ENCODE measurements at places on chromosomes 11 and 22. TPM values are rescaled to one million over a fixed set of nuclear protein-coding genes. Genes with fewer than 3 reads are reported as not detected.

CYTH4 gene
- not detected for total RNA-seq

SLC15A3 gene
- total RNA-seq = 6.3 TPM

RPS13 gene
- total RNA-seq = 3,135 TPM

ALX4 gene
- under 0.01 TPM for total RNA-seq

SLCO2B1 gene
- not detected for total RNA-seq

NTM gene
- total RNA-seq = 1.5 TPM

PATE1 gene
- total RNA-seq = not detected

OR4D6 gene
- total RNA-seq = not detected

NELL1 gene
- not detected for total RNA-seq

RAG2 gene
- not detected for total RNA-seq

NCAM1 gene
- 17.3 TPM for total RNA-seq

SYT12 gene
- 1.5 TPM for total RNA-seq

OR52I2 gene
- total RNA-seq = not detected

KCNJ1 gene
- total RNA-seq = not detected

NEFH gene
- 0.85 TPM for total RNA-seq

AGBL2 gene
- total RNA-seq = 1.4 TPM

PGR gene
- 1.9 TPM for total RNA-seq

OR8G5 gene
- not detected for total RNA-seq

C11orf16 gene
- total RNA-seq = not detected

ZP1 gene
- total RNA-seq = 0.93 TPM

TBX1 gene
- 0.09 TPM for total RNA-seq

PVALB gene
- not detected for total RNA-seq

CCDC89 gene
- 4.7 TPM for total RNA-seq

RIN1 gene
- total RNA-seq = 18.4 TPM

OR52H1 gene
- not detected for total RNA-seq

TOB2 gene
- 38.9 TPM for total RNA-seq

MYEOV gene
- not detected for total RNA-seq

OR51S1 gene
- total RNA-seq = not detected

C22orf31 gene
- total RNA-seq = not detected

PIH1D2 gene
- not detected for total RNA-seq

USH1C gene
- total RNA-seq = not detected

CSRP3 gene
- not detected for total RNA-seq

GLYAT gene
- total RNA-seq = not detected

KCTD21 gene
- 10.6 TPM for total RNA-seq

TNNT3 gene
- 28.9 TPM for total RNA-seq

ST3GAL4 gene
- total RNA-seq = 63.0 TPM

C11orf54 gene
- total RNA-seq = 10.3 TPM

Data from pericardium fibroblast (primary cell).